ENCODE measurements at places on chromosomes 12 and 14.

DNA sequence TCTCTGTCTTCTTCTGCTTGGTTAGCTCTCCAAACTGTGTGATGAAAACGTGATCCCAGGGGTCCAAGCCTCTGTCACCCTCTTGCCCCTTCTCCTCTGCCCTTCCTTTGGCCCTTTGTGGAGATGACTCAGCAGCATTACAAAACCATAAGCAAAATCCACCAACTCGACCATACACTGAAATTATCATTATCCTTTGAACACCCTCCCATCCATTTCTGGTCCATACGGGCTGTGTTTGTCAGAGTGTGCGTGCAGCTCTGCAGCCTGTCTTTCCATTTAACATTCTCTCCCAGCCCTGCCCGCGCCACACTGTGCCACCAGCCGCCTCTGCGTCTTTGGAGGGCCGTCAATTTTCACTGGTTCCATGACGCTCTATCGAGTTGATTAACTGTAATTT, 69.2 kb downstream of the SLC25A47 start:
- no peak for DNase-seq

- no peak for DNase-seq
Observed at GRCh38 chr14:93330609-93331000, 2.2 kb downstream of the BTBD7 start.

DNA sequence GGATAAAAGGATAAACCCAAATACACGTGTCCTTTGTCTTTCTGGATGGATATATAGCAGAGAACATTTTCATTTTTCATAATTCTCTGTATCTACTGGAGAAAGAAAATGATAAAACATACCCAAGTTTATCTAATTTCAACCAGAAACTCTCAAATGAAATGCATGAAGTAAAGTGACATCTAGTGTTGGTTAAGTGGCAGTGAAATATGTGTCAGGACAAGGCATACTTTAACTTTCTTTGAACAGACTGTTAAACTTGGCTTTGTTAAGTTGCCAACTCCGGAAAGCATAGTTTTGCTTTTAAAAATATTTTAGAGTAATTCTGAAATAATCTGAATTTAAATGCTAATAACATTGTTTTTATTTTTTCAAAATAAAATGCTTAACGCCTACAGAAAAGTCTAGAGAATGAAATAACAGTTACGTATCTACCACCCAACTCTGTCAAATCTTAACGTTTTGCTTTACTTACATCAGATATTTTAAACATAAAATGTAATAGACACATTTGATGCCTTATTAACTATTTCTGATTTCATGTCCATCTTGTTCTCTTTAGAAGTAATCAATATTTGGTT, 25.2 kb upstream of the NTN4 start:
- no peak for DNase-seq

GRCh38 chr14:72443256-72443655, 450.6 kb downstream of the DPF3 start:
- DNase-seq, result no peak

DNA sequence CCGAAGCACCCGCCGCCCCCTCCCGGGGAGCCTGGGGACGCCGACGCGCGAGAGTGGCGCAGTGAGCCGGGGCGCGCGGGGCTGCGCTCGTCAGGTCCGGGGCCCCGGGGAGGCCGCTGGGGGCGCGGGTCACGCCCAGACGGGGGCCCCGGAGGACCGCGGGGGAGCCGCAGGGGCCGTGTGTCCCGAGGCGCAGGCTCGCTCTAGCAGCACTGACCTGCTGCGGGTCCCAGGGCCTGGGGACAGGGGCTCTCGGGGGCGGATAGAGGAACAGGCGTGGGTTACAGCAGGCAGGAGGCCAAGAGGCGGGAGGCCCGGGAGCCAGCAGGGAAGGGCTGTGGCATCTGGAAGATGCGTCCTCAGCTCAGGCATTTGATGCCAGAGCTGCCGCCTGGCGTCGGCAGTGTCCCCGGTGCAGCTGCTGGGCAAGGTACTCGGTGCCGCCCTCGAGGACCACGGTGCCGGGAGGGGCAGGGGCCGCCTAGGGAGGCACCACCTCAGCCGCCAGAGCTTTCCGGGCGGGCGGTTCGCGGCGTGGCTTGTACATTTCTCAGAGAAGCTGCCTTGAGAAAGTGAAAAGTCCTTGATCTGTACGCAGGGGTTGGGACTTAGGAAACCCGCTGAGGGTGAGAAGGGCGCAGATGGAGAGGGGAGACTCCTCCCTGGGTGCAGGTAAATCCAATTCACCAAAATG, 1.2 kb downstream of the WNT5B start:
- no peak for DNase-seq

GRCh38 chr12:46124848-46125619, 134.7 kb upstream of the SCAF11 start:
- DNase-seq, result peak; percentile 45

DNA sequence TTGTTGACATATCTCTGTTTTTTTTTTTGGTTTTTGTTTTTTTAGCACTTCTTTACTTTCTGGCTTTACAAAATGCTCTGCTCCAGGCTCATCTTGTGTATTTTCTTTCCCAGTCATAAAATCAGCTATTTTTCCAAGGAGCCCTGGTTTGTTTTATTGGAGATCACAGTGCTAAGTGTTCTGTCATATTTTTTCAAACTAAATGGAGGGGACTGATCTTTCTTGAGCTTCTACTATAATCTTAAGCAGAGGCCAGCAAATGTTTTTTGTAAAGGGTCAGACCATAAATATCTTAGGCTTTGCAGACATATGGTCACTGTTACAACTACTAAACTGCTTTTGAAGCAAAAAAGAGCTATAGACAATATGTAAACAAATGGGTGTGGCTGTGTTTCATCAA, 30.6 kb upstream of the LIN7A start:
- no peak for DNase-seq

- DNase-seq, result no peak
Observed at GRCh38 chr14:24789378-24789884, 155.4 kb upstream of the GZMB start.

DNA sequence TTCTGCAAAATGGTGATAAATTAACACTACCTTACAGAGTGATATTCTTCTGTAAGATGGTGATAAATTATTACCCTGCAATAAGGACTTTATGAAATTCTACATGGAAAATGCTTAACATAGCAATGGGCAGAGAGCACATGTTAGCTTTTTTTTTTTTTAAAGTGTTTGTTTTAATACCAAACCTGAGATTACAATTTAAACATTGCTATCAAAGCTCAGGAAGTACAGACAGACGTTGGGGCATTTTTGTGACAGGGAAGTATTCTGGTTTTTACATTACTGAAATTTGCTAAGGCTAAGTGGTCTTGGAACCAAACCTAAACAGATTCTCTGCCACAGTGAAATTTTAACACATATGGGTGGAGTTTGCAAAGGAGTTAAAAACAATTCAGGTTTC, 133.1 kb downstream of the FGD4 start:
- DNase-seq, result no peak

DNA sequence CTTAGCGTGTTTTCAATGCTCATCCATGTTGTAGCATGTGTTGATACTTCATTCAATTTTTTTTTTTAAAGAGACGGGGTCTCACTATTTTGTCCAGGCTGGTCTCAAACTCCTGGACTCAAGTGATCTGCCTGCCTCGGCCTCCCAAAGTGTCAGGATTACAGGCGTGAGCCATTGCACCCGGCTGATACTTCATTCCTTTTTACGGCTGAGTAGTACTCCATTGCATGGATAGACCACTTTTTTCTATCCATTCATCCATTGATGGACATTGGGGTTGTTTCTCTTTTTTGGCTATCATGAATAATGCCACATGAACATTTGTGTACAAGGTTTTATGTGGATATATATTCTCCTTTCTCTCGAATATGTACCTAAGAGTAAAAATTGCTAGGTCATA, 1.2 kb downstream of the P2RX7 start:
- no peak for DNase-seq

DNA sequence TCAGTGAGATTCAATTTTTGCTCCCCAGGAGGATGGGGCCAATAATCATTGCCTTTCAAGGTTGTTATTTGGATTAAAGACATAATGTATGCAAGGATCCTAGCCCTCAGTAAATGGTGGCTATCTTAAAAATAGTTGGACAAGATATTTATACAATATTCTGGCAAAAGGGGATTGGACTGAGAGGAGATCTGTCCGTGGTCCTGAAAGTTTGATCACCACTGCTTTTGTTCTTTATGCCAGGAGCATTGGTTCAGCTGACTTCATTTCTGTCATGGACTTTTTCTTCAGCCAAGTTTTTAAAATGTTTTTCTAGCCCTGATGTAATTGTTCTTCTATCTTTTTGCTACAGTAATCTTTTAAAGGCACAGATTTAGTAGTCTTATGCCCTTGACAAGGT, 70.2 kb upstream of the TCL1A start:
- no peak for DNase-seq

All from kidney epithelial cell (primary cell).